ENCODE measurements at places on chromosomes 16 and 17.
A peak's percentile ranks its signal among the peaks of the same experiment; 100 is the strongest.

GRCh38 chr17:78719630-78720298, 62.3 kb downstream of the CYTH1 start:
- no peak for DNase-seq

DNA sequence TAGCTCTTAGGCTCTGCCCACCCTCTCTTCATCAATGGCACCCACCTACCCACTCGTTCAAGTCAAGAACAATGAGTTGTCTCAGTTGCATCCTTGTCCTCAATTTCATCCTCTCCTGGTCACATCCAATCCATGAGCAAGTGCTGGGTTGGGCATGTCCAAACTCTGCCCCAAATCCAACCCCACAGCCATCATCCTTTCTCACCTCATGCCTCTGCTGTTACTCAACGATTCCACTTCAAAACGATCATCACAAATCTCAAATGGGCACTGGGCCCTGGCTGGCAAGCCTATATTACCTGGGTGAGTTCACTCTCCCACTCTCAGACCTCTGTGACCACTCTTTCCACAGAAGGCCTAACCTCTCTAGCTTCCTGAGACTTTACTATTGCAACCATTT, 12.0 kb upstream of the TEX2 start:
- no peak for DNase-seq

- DNase-seq: no peak
Observed at GRCh38 chr16:10093576-10093975, 88.7 kb downstream of the GRIN2A start.

DNA sequence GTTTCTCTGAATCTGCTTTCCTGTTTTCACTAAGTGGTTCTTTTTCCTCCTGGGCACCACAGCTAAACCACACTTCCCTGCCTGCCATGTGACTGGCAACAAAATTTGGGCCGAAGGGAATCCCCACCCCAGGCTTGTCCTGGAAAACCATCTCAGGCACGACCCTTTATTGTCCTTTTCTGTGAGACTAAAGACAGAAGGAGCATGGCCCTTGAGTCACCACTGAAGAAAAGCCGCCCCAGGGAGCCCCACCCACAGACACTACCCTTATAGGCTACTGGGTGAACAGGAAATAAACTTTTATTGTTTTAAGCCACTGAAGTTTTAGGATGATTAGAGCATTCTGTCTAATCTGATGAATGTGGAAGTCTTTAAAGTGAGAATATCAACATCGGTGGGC, 88.6 kb upstream of the BRD7 start:
- DNase-seq: no peak

DNA sequence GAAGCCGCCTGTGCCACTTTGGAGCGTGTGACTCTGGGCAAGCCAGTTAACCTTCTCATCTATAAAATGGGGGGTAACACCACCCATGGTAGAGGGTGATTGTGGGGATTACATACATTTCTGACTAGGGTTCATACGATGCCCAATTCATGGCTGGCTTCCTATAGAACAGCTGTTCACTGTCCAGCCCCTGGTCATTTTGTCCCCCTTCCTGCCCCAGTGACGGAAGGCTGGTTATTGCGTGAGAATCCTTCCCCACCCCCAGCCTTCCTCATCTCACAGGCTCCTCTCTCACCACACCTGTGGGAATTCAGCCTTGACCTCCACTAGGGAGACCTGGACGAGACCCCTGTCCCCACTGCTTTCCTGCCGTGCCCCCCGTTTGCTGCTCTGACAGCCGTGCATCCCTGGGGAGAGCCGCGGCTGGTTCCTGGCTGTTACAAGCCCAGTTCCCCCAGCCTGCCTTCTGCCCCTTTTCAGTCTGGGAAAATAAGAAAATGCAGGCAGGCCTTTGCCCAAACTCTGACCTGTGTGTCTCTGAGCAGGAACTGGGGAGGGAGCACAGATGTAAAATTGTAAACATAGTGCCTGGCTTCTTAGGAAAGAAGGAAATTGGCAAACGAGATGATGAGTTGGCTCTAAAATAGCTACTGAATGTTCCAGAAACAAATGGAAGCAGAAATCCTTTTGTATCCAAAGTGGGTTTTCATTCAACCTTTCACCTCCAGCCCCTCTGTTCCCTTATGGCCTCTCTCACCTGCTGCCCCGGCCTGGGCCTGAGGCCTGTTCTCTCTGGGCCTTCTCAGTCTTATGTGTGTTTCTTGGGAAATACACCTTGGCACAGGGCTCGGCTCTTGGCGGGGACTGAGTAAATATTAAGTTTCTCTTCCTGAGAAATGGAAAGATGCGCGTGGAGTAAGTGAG, 67.3 kb downstream of the OR1D5 start:
- no peak for DNase-seq

DNA sequence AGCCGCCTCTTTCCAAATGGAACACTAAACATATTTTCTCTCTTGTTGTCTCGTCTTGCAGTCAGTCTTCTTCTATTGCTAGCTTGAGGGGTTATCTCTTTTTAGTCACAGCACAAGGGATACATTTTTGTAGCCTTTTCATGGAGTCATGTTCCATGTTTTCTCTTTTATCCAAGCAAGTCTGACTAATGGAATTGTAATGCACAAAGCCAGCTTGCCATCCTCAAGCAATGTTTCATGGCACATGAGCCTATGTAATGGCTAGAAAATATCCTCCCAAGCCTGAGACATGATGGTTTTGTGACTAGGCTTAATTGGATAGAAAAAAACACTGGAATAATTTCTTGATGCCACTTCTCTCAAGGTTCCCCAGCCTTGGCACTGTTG, 414.6 kb upstream of the GOT2 start:
- no peak for DNase-seq

GRCh38 chr16:68233835-68234187, 2.1 kb downstream of the ESRP2 start:
- no peak for DNase-seq

DNA sequence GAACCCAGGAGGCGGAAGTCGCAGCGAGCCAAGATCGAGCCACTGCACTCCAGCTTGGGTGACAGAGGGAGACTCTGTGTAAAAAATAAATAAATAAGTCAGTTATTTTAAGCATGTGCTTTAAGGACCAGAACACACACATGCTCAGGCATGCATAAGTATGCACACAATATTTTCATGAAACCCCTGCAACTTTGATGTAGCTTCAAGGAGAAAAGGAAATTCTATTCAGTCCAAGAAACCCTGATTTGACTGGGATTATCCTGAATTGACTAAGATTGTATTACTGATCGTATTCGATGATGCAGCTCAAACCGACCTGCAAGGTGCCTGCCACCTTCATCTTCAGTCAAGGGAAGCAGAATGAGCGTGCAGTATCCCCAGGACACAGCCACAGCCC, 841 bp downstream of the TEKT5 start:
- DNase-seq: no peak

- DNase-seq: no peak
Observed at GRCh38 chr16:54718376-54718775, 212.3 kb upstream of the IRX5 start.

DNA sequence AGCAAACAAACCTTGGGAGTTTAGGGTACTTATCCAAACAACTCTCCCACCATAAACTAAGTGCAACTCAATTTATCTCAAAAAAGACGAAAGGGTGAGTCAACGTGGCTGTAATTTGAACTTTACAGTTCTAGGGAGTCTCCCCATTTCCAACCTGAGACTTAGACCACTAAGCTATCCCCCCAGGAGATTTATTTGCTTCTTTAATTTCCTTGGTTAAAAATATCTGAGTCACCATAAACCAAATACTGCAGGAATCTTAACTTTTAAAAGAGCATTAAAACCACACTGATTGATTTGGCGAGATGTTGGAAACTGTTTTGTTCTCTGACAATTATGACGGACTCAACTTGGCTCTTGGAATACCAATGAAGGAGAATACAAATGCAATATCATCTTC, 299.3 kb upstream of the SOX9 start:
- DNase-seq: no peak

- DNase-seq: no peak
Observed at GRCh38 chr16:87678618-87679017, 76.3 kb downstream of the JPH3 start.

- DNase-seq: no peak
Observed at GRCh38 chr16:19380328-19380727, 37.4 kb upstream of the TMC5 start.

- DNase-seq: no peak
Observed at GRCh38 chr17:50147841-50148225, 2.6 kb downstream of the PPP1R9B start.

DNA sequence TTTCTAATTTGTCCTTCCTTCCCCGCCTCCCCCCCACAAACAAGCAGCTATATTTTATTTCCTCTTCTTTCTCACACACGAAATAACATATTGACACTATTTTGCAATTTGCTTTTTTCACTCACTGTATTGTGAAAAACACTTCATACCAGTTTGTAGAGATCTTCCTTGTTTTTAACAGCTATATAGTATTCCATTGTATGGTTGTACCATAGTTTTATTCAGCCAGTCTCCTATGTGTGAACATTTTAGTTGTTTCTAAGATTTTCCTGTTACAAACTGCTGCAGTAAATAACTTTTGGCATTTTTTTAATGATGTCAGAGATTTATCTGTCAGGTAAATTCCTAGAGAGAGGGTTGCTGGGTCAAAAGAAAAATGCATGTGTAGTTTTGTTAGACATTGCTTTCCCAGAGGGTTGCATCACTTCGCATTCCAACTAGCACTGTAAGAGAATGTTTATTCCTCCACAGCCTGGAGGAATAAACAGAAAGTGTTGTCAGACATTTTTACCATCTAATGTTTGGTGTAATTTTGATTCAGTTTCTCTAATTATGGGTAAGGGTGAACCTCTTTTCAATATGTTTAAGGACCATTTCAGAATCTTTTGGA, 101.2 kb downstream of the MRTFB start:
- no peak for DNase-seq

- no peak for DNase-seq
Observed at GRCh38 chr17:16199093-16199492, 16.2 kb downstream of the NCOR1 start.

DNA sequence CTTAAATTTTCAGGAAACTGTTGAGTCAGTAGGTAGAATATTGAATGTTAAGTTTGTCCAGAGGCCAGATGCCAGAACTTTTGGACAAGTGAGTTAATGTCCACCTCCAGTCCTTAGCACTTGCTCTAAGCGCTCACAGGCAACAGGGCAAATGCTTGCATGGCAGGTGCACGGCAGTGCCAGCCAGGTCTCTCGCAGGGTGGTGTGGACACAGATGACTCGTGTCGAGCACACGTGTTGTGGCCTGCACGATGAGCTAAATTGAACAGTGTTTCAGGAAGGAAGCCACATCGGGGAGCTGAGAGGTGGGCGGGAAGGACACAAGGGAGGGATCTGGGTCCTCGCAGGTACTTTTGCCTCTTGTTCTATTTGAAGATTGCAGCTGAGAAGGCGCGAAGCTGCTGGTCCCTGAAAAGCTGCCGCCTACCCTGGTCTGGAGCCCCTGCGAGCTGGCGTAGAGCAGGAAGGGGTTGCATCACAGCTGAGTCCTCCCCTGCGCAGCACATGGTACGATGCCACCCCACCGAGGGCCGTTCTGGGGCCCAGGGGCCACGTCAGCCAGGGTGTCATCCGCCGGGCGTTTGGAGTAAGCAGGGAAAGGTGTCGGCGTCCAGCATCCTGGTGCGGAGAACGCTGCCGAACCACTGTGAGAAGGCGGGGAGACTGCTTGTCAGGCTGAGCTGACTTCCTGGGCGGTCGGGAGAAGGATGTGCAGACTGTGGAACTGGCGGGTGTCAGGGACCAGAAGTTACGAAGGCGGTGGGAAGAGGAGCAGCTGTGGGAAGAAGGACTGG, 6.3 kb downstream of the RAB40C start:
- no peak for DNase-seq

GRCh38 chr16:27432558-27432957, 30.6 kb downstream of the IL21R start:
- no peak for DNase-seq

- DNase-seq: no peak
Observed at GRCh38 chr16:65884018-65884417, 482.5 kb upstream of the CDH5 start.

DNA sequence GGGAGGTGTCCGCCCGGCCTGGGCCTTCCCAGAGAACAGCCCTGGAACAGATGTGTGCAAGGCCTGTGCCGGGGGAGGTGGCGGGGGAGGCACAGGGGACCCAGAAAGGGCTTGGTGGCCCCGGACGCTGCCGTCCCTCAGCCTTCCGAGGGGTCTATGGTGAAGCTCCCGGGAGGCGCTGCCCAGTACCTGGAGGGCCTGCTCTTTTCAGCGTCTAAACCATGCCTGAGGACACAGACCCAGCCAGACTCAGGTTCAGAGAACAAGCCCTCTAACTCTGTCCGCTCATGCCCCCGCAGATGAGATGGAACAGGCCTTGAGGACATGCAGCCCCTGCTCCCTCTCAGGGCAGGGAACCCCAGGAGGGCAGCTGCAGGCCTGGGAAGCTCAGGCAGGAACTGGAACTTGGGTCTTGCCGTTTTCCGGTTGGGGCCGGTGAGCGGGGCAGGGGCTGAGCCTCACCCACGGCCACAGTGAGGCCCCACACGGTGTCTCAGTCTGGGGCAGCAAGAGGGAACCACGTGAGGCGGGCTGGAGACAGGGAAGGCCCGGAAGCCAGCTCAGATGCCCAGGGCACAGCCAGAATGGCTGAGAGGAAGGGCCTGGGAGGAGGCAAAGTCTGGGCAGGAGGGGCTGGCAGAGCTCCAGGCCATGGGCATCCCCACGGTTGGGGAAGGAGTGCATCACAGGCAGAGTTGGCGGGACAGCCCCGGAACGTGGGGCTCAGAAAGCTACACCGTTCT, 12.5 kb downstream of the SLC16A3 start:
- DNase-seq: peak; percentile 59

DNA sequence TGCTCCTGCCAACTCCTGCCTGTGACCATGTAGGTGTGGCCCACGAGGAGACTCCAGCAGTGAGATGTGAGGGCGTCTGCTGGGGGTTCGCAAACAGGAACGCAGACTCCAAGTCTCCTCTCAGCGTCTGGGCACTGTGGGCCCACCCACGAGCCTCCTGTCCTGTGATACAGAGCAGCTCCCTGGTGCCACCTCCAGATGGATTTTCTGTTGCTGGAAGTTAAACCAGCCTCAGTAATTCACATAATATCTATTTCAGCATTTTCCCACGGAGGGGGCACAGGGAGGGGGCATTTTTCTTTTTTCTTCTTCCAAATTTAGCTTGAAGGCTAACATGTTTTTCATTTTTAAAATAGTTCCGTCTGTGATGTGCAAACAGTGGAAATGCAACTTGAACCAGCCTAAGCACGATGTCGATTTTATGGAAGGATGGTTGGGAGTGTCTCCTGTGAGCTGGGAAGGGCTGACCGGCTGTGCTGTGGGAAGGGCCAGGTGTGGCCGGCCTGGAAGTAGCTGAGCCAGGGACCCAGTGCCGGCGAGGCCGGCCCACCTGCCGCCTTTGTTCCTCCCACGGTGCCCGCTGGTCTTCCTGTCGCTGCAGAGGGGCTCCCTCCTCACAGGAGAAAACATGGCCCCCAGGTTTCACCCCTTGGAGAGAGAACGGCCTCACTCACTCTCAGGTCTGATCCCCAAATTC, 3.9 kb upstream of the RAB40B start:
- DNase-seq: no peak

DNA sequence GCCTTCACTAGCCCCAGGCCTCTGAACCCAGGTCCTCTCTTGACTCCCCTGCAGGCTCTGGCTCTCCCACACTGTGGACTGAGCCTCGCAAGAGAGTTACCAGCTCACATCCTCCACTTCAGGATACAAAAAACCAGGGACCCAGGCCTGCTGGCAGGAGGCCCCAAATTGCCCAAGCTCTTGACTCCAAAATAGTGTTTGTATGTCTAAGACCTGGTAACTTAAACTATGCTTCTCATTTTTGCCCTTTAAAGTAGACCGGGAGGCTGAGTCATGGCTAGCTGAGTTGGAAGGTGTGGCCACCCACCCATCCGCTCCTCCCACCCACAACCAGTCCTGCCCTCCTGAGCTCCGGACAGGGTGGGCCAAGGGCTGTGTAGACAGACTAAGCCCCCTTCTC, 250.0 kb downstream of the SOX9 start:
- DNase-seq: no peak

- no peak for DNase-seq
Observed at GRCh38 chr17:28926366-28926765, 23.5 kb upstream of the DHRS13 start.
